ENCODE measurements at places on chromosomes 2 and 18. TPM values are rescaled to one million over a fixed set of nuclear protein-coding genes. Genes with fewer than 3 reads are reported as not detected.

Gene TXNDC9
- total RNA-seq: 31.7 TPM

DNA sequence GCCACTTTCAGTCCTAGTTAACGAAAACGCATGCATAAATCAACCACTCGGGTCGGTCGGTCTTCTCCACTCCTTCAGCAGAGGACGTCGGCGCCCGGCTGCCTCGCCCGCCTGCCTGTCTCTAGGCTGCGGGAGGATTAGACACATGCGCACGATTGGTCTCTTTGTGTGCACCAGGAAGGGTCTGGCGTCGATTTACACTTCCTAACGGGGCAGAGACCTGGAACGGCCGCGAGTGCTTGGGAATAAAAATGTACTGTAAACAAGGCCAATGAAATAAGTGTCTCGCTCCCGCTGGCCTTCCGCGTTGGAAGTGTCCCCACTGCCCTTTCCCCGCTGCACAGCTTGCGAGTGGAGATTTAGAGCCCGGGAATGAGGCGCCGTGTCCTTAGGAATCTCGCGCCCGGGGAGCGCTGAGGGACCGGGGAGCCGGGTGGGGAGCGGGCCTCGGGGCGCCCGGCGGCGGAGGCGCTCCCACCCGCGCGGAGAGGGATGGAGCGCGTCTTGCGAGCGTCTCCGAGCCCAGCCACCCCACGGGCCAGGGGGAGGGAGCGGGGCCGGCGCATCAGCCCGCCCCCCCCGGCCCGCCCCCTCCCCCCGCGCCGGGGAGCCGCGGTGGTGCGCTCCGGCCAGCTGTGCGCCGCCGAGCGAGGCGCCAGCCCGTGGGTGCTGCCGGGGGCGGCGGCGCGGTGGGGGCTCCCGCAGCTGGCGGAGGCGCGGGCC is at the start of gene DOK6:
Gene DOK6, plus strand, starts transcription at position 636 of the 723 bp plus-strand sequence.
- no peaks in the 10 kb centered on the region for H3K27me3 ChIP-seq
- H3K27ac ChIP-seq: peak within 1 kb of the TSS; percentile 57
- H3K4me1 ChIP-seq: peaks cover 5% of the 10 kb centered on the region
- no peaks in the 10 kb centered on the region for H3K36me3 ChIP-seq

DNA sequence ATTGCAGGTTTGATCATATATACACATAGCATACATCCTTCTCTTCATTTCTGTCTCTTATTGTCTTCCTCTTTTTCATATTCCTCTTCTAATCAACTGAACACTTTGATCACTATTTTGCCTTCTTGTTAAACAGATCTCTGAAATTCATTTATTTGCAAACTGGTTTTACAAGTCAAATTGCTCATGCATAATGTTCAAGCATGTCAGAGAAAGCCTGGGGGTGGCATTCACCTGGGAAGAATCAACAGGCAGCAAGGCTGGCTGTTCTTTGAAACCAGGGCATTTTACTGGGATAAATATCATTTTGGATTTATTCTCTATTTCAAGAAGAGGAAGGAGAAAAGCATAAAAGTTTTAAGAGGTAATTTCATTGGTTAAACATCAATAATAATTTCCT is 66.9 kb upstream of the LRATD1 start:
- DNase-seq: no peak
- H3K4me3 ChIP-seq: no peak overlapping the region
- H3K27ac ChIP-seq: no peak overlapping the region

DNA sequence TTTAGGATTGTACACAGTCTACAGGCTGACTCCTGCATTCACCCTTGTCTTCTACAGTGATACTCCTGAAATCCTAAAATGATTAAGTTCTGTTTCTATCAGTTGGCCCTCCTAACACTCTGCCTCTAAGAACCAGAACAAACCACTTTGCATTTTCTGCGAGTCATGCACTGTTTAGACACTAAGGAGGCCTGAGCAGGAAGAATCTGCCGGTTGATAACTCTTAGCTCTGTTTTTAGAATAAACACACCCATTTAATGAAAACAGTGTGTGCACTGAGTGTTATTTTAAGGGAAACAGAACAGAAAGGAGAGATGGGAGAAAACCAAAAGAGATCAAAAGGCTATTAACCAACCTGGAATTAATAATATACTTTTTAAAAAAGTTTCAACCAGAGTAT is 22.9 kb upstream of the SSB start:
- no peaks in the 10 kb centered on the region for H3K27me3 ChIP-seq
- H3K36me3 ChIP-seq: no peaks in the 10 kb centered on the region
- H3K4me3 ChIP-seq: no peak overlapping the region
- H3K4me1 ChIP-seq: no peaks in the 10 kb centered on the region
- H3K27ac ChIP-seq: no peak overlapping the region

DNA sequence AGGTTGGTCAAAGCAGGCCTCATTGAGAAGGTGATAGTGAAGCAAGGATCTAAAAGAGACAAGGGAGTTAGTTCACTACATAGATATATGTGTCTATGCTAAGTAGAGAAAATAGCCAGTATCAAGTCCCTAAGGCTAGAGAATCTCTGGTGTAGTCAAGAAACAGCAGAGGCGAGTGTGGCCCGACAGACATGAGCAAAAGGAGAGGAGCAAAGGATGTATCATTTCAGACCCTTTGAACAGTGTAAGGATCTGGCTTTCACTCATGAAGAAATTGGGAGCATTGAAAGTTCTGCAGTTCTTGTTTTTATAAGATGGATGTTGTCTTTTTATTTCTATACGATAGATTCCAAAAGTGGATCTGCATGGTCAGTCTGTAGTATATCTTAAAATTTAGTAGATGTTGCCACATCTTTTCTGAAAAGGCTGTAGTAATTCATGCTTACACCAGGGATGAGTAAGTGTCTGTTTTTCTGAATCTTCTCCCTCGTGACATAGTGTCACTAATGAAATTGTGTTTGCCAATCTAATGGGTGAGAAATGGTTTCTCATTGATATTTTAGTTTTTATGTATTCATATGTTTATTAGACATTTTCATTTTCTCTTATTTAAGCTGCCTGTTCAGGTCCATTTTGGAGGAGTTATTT is 18.8 kb downstream of the SP100 start:
- H3K36me3 ChIP-seq: no peaks in the 10 kb centered on the region
- no peak for DNase-seq
- no peaks in the 10 kb centered on the region for H3K4me1 ChIP-seq
- no peaks in the 10 kb centered on the region for H3K27me3 ChIP-seq

DNA sequence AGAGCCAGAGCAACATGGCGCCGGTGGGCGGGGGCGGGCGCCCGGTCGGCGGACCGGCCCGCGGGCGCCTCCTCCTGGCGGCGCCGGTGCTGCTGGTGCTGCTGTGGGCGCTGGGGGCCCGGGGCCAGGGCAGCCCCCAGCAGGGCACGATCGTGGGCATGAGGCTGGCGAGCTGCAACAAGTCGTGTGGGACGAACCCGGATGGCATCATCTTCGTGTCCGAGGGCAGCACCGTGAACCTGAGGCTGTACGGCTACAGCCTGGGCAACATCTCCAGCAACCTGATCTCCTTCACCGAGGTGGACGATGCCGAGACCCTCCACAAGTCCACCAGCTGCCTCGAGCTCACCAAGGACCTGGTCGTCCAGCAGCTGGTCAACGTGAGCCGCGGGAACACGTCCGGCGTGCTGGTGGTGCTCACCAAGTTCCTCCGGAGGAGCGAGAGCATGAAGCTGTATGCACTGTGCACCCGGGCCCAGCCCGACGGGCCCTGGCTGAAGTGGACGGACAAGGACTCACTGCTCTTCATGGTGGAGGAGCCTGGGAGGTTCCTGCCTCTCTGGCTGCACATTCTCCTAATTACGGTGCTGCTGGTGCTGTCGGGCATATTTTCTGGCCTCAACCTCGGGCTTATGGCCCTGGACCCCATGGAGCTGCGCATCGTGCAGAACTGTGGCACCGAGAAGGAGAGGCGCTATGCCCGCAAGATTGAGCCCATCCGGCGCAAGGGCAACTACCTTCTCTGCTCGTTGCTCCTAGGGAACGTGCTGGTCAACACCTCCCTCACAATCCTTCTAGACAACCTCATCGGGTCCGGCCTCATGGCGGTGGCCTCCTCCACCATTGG is 507 bp downstream of the CNNM4 start:
- peak overlapping the region; percentile 93 for H3K4me3 ChIP-seq
- no peak for DNase-seq
- H3K27me3 ChIP-seq: no peaks in the 10 kb centered on the region
- no peak overlapping the region for H3K27ac ChIP-seq

GRCh38 chr18:5284808-5285207 is 10.7 kb downstream of the ZBTB14 start:
- no peaks in the 10 kb centered on the region for H3K36me3 ChIP-seq
- H3K4me3 ChIP-seq: no peak overlapping the region
- H3K4me1 ChIP-seq: no peaks in the 10 kb centered on the region
- no peaks in the 10 kb centered on the region for H3K27me3 ChIP-seq
- no peak overlapping the region for H3K27ac ChIP-seq
- DNase-seq: no peak

- no peaks in the 10 kb centered on the region for H3K27me3 ChIP-seq
- no peak overlapping the region for H3K27ac ChIP-seq
- H3K4me3 ChIP-seq: no peak overlapping the region
- no peaks in the 10 kb centered on the region for H3K4me1 ChIP-seq
- DNase-seq: no peak
- no peaks in the 10 kb centered on the region for H3K36me3 ChIP-seq
These were observed 32.6 kb upstream of the KCMF1 start for GRCh38 chr2:84938194-84938879.

GRCh38 chr2:55026202-55026601 is 24.0 kb downstream of the RTN4 start:
- H3K4me3 ChIP-seq: no peak overlapping the region
- H3K4me1 ChIP-seq: peaks cover 18% of the 10 kb centered on the region
- no peaks in the 10 kb centered on the region for H3K27me3 ChIP-seq

Measured in kidney (tissue), 22 donors.